Cardiac fibroblast (primary cell): ENCODE measurements at places on chromosomes 12 and 14.

DNA sequence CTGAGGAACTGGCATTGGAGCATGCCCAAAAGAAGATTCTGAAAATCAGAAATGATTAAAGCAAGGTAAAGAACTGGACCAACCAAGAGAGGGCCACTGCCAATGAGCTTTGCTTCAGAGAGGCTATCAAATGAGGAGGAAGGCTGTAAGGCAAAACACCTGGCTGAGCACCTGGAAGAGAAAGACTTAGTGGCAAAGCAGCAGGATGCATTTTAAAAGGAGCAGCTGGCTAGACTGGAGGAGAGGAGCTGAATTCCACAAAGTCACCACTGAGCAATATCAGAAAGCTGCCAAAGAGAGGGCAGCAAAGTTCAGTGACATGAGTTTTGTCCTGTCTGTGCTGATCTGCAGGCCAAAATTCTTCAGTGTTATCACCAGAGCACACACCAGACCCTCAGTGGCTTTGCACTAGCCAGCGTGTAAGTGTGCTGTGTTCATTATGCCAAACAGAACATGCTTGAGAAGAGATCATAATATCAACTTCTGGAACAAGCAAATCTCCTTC is 338.7 kb downstream of the TRHDE start:
- no peak for DNase-seq

GRCh38 chr12:121799842-121800693 is 3.7 kb upstream of the SETD1B start:
- peak; percentile 90 for DNase-seq

DNA sequence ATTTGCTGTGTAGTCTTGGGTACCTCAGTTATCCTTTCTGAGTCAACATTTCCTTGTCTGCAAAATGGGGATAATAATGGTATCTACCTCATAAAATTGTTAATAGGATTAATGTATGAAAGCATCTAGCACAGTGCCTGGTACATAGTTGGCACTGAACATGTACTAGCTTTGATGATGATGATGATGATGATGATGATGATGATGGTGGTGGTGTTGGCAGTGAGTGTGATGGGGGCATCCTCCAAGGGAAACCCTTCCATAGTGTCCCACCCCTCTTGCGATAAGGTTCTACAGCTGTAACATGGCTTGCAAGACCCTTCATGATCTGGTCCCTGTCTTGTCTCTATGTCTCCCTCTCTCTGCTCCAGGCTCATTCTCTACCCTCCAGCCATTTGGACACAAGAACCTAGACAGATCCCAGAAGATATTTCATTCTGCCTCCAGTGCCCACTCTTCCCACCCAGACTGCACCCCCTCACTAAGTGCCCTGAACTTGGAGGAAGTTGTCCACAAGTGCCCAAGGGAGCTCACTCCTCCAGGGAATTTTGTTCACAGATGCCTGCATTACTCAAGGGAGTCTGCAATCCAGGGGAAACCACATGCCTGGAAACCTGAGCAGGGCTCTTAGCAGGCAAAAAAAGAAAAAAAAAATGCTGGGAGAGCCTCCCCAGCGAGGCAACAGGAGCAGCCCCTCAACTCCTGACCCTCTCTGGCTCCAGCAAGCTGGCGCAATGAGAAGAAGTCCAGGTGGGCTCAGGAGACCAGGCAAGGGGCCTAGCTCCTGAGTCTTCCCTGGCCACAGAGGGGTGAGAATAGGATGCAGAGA is 10.1 kb upstream of the BDKRB1 start:
- DNase-seq: no peak

DNA sequence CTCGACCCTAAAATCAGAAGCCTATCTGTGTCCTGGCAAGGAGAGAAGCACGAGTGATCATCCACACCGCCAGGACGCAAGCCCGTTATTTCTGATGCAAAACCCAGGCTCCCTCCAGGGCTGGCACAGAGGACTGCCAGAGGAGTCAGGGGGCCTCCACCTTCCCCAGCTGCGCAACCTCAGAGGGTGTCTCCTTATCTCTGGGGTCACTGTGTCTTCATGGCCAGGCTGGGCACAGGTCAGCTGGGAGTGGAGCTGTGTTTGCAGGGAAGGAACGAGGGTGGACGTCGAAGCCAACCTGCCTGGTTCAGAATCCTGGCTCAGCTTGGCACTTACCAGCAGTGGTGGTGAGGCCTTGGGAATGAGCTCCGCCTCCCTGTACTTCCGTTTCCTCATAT is 12.0 kb upstream of the SERPINA3 start:
- no peak for DNase-seq

DNA sequence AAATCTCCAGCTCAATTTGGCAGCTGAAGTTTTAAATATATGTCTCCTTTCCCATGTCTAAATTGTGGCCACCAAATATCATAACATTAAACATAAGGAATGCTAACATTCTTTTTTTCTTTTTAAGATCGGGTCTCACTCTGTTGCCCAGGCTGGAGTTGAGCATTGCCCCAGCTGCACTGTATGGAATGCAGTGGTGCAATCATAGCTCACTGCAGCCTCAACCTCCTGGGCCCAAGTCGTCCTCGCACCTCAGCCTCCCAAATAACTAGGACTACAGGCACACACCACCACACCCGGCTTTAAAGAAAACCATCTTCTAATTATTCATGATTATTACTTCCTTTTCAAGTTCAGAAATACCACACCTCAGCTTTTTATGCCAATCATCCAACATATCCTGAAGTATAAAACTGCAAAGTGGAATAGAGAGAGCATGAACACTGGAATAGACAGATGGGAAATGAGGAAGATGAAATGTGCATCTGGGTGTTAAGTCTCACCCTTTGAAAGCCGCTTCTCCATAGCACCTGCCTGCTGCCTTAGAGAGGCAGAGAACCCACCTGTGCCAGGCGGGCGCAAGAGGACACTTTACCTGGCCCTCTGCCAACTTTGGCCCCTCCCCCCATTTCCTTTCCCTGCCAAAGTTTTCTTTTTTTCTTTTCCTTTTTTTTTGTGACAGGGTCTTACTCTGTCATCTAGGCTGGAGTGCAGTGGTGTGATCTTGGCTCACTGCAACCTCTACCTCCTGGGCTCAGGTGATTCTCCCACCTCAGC is 2.8 kb upstream of the EML1 start:
- DNase-seq: no peak

DNA sequence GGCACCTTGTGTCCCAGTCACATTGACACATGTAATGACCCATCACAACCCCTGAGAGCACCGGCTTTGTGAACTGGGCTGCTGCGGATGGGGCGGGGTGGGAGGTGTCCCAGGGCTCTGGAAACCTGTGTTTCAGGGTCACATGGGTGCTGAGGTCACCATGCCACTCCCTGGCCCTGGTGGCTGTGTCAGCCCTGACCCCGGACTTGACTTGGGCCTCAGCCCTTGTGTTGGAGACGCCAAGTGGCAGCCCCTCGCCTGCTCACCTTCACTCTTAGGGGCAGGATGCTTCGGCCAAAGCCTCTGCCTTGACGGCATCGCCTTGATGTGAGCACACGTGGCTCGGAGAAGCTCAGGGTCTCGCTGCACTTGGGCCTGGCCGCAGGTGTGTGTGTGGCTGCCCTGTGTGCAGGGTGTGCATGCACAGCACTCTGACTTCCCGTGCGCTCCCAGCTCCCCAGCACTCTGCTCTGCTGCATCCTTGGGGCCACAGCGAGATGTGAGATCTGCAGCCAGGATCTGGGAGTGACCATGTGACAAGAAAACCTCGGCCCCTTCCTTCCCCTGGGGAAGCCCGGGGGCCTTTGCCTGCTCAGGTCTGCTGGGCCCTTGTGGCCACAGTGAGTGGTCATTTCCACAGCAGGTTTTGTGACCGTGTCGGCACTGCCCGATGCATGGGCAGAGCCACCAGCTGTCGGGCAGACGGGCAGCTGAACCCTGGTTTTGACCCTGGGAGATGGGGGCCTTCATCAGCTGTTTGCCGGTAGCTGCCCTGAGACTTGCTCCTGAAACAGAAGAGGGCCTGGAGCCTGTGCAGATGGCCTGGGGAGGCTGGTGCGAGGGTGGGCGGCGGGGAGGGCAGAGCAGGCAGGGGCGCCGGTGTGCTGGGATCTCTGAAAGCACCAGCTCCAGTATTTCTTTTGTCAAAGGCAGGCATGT is 167.4 kb downstream of the KIF26A start:
- no peak for DNase-seq

DNA sequence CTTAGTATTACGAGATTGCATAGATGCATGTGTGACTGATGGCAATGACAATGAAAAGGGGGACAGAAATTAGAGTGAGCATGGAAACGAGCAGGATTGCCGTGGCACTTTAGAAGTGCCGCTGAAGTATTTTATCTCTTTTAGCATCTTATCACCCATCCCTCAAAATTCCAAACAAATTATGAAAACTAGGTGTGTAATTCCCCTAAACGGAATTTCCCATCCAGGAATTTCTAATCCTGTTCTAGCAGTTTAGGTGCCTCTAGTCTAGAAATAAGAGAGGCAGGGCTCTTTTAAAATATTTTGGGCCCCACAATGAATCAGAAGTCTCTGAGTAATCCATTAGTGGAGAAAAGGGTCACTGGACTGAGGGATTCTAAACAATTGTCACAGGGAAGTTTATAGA is 947 bp downstream of the TMEM52B start:
- DNase-seq: no peak

DNA sequence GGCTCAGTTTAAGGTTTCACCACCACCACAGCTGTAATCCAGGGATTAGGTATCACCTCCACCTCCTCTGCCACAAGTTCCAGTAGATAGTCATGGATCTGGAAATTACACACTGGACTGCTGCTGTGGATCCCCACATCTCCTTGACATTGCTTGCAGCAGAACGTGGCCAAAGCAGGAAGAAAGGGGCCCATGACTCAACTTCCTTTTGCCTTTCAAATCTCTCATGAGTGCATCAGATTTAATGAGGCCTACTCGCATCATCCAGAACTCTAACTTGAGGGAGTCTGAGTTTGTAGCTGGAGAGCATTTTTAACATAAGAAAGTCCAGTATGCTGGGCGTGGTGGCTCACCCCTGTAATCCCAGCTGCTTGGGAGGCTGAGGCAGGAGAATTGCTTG is 29.2 kb upstream of the TMED10 start:
- DNase-seq: peak; percentile 81

GRCh38 chr12:9064815-9065606 is 50.7 kb downstream of the A2M start:
- DNase-seq: peak; percentile 56

GRCh38 chr12:45416126-45416525 is 200.2 kb downstream of the ANO6 start:
- no peak for DNase-seq

DNA sequence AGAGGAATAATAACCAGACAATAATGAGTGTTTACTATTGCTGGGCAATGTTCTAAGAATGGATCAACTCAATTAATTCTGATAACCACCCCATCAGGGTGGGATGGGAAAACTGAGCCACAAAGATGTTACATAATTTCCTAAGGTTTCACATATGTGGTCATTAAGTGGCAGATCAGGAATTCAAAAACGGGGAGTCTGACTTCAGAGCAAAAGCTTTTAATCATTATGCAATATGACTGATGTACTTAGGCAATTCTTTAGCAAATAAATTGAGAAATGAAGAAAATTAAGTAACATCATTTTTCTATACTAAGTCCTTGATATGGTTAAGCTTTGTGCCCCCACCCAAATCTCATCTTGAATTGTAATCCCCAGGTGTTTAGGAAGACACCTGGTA is 53.4 kb downstream of the PLCZ1 start:
- peak; percentile 54 for DNase-seq

DNA sequence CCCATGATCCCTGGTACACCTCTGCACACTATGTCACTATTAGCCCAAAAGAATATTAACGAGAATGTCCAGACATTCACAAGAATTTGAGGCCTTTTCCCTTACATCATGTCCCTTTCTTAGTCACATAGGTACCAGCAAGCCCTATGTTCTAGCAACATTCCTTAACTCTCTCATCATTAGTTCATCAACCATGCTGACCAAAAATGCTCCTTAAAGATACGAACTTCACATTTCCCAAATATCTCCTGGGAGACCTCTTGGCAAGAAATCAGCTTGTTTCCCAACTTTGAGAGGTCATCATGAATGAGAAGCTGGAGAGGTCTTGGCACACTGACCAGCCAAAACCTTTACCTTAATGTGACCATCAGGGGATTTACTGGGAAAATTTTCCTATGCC is 4.6 kb downstream of the SALL2 start:
- peak; percentile 77 for DNase-seq

DNA sequence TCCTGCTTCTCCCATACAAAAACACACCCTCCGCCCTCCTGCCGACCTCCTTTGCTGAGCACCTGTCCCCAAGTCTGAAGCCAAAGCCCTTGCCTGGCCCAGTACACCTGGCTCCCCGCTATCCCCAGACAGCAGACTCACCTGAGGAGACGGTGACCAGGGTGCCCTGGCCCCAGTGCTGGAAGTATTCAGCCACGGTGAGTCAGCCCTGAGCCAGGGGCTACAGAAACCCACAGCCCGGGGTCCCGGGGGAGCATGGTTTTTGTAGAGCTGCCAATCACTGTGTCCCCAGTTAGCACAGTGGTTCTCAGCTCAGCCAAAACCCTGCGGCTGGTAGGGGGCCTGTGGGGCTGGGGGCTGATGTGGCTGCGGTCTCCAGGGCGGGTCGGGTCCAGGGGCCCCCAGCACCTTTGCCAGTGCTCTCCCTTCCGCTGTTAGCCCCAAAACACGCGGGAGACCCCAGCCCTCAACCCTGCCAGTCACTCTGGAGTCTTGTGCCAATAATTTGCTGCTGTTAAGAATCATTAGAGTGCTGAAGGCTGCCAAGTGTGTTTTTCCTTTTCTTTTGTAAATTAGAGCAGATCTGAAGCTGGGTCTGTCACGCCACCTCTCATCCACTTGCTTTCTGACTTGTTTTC is 339.0 kb downstream of the TMEM121 start:
- no peak for DNase-seq

DNA sequence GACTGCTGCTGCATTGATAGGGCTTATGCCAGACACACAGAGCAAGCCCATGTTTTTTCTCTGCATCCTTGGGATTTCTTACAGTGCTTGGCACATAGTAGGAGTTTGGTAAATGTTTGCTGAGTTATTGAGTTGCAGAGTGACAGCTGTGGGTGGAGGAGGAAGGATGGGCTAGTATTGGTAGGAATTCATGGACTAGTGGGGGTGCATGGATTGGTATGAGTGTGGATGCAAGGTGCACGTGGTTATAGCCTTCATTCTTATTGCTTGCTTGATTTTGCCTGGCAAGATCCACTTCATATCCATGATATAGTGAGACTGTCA is 11.4 kb downstream of the RGS6 start:
- DNase-seq: no peak

GRCh38 chr14:79502136-79502750 is 709.1 kb downstream of the DIO2 start:
- DNase-seq: no peak

DNA sequence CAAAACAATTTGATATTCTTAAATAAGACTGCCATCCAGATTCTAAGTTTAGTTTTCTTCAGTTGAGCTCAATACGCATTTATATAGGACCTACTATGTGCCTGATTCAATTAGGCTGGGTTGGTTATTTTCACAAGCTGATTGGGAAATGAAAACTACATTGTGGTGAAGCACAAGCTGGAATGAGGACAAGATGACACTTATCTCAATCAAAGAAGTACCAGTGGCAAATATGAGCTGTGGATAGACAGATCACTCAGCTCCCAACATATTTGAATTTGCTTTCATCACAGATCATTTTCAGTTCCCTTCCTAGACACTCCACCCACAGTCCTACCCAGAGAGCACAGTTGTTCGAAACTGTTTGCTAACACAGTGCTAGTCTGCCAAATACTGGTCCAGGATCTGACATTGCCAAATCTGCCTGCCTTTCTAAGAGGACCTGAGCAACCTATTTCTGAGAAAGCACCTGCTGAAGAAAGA is 74.7 kb downstream of the LLPH start:
- no peak for DNase-seq

- DNase-seq: peak; percentile 58
Measured at GRCh38 chr14:77580964-77581505, 35.4 kb downstream of the SPTLC2 start.

GRCh38 chr12:64790166-64790565 is 31.0 kb upstream of the GNS start:
- DNase-seq: no peak
